Stimulated activated CD4-positive, alpha-beta T cell treated with anti-CD3 and anti-CD28 coated beads, TNF-alpha, amount 100 ng/mL, for 48 hours (primary cell): ENCODE measurements at places on chromosomes 11 and 22.

DNA sequence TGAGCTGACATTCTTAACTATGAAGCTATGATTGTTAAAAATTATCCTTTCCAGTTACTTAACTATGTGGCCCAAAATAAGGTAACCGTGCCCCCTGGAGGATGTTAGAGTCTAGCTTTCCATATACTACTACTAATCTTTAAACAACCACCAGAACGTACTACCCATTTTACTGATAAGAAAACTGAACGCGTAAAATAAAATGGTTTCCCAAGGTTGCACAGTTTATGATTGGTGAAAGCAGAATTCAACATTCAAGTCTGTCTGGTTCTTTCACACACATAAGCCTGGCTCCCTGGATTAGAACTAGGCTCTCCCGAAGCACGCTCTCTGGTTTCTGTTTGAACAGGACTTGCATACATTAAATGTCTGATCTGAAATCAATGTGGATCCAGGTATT, 437.8 kb upstream of the CCDC90B start:
- no peak for DNase-seq

- no peak for DNase-seq
These were observed 1253.3 kb downstream of the TBC1D22A start for GRCh38 chr22:48015701-48016100.

DNA sequence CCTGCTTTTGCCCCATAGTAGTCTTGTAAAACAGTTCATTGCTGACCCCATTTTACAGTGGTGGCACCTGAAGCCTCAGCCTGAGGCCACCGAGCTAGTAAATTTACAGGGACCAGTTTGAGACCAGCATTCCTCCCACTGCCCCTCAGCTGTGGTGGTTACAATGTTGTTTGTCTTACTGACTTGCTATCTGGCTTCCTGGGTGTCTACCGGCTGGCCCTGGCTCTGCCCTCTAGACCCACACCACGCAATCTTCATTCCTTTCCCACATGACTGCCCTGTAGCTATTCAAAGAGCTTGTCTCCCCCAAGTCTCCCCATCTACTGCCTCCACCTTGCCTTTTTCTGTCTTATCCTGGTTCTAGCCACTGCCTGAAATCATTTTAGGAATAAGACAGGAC, 20.8 kb downstream of the PIK3IP1 start:
- DNase-seq = no peak

- no peak for DNase-seq
These were observed 28.7 kb upstream of the RTL6 start for GRCh38 chr22:44526779-44527126.

DNA sequence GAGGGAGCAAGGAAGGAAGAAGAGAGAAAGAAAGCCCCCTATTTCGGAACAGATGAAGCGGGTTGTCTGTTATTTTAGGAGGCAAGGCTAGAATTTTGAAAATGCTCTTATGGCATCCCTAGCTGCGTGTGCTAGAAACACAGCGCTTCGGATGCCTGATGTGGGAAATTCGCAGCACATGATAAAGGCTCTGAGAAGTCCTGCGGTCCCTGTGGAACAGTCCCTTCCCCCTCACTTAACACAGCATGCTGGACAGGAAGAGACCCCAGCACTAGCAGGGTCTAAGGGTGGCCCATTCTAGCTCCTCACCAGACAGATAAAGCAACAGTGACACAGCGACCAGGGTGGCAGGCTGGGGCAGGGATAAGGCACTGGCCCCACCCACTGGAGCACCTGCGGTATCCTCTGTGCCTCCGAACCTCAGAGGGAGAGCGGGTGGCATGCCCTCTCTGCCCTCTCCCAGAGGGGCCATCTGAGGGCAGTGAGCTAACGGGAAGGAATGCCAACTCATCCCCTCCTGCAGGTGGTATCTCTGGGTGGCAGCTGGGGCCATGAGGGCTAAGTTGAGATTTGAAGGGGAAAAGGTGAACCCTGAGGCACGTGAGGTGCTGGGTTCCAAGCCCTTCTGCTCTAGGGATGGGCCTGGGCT, 75.7 kb downstream of the SCUBE1 start:
- no peak for DNase-seq
